ENCODE measurements at places on chromosomes 1 and 21.

DNA sequence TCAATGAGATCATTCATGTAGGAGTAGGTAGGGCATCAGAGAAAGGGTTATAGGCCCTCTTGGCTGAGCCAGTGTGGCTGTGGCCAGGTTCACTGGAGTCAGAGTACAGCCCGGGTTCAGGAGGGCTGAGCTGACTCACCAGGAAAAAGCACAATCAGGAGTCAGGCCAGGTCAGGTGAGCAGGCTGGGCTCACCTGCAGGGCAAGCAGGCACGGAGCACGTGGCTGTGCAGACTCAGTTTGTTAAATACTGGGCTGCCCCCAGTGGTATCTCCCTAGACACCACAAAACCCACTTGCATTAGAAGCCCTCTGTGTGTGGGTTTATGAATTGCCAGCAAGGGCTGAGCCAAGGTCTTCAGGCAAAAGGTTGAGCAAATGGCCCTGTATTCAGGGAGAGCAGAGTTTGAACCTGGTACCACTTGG lies 122.1 kb upstream of the SERBP1 start:
- no peak for DNase-seq

DNA sequence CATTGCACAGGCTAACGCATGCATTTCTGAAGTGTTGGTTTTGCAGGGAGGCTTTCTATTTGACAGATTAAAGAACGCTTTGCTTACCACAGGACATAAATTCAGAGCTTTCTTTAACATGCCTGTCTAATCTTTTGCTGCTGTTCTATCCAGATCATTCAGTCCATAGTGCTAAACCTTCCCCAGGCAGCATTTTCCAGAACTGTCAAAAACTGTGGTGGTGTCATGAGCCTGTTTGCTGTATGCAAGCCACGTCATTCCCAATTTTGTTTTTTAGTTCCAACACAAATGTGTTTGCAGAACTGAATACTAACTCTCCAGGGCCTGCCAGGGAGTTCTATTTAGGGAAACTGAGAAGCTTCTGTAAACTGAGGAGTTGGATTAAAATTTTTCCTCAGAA lies 390.5 kb upstream of the LYPLAL1 start:
- DNase-seq, result no peak

DNA sequence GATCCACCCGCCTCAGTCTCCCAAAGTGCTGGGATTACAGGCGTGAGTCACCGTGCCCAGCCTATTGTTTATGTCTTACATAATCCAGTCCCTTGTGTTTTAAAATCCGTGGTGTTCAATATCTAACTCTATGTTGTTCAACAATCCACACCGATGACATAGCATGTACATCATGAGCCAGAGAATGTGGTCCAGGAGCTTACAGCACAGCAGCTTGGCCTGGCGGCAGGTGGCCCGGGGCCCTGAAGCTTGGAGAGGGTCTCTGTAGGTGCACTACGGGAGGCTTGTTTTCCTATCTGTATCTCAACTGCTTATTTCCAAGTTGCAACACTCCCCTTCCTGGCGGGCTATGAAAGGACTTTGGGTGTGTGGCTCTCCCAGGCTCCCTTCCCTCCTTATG lies 138.4 kb downstream of the ADSS2 start:
- no peak for DNase-seq

- no peak for DNase-seq
Observed at GRCh38 chr1:214022810-214023425, 35.1 kb downstream of the PROX1 start.

DNA sequence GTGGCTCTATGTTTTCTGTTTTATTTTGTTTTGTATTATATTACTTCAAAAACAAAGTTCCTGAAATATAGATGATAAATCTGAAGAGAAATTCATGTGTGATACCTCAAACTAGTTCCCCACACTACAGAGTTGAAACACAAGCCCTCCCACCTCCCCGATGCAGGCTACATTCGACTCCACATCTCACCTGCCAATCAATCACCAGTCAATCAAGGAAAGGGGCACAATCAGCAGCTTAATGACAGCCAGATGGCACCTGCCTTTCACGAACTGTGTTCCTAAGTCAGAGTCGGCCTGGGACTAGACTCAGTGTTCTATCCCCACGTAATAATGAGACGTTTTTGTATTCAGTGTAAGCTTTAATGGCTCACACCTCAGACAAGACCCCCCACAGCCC lies 313.4 kb downstream of the SPATA17 start:
- no peak for DNase-seq

DNA sequence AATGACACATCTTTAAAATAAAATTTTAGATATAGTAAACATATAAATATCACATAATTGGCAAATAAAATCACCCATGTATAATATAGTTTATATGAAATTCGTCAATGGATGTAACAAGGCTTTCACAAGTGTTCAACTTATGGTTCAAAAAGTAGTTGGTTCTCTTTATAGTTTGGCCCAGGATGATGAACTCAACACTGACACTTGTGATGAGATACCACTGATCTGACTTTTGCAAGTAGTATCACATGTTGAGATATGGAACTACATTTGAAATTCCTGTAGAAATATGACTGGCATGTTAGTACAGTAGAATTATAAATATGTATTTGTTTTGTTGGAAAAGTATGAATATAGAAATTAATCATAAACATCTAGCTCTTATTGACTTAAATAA lies 1.8 kb downstream of the TNNI3K start:
- DNase-seq, result no peak

Measured in stimulated activated CD4-positive, alpha-beta T cell treated with anti-CD3 and anti-CD28 coated beads, Interleukin-1b, Interleukin-23, amount 100 ng/mL, for 24 hours (primary cell).